ENCODE measurements at places on chromosomes 6 and 20.

DNA sequence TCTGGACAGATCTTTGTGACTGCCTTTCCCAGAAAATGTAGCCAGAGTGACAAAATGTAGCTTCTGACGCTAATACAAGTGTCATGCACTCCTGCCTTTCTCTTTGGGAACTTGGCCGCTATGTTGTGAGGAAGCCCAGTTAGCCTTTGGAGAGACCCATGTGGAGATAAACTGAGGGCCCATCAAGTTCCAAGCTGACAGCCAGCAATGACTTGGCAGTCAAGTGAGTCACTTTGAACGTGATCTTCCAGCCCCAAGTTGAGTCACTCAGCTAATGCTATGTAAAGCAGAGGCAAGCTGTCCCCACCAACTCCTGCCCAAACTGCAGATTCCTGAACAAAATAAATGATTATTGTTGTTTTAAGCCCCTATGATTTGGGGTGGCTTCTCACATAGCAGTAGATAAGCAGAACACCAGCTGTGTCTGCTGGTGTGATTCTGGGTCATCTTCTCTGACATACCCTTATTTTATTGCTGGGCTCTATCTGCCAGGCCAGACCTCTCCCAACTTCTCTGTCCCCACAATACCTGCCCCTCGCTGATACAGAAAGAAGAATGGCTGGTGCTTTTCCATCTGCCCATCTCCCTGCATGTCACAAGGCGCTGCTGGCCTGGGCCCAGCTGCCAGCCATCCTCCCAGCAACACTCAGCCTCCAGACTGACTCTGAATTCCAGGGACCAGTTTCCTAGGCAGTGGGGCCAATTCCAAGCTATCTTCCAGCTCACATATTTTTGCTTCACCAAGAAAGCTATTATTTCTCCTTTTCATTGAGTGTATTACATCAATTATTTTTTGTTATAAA lies 274.8 kb downstream of the LRFN2 start:
- DNase-seq: no peak

DNA sequence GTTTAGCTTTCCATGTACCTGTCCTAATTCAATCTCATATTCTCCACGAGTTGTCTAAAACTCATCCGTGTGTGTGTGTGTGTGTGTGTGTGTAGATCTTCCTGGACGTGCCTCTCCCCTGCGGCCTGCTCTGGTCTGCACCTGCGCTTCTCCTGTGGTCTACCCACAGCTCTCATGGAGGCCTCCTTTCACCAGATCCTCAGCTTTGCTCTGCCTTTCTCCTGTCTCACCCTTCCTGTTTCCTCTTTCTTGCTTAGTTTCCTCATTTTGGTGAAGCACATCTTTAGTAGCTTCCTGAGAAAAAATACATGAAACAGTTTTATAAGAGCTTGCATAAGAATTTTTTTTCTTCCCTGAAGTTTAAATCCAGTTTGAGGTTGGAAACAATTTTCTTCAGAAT lies 18.1 kb downstream of the SLX4IP start:
- DNase-seq: no peak

DNA sequence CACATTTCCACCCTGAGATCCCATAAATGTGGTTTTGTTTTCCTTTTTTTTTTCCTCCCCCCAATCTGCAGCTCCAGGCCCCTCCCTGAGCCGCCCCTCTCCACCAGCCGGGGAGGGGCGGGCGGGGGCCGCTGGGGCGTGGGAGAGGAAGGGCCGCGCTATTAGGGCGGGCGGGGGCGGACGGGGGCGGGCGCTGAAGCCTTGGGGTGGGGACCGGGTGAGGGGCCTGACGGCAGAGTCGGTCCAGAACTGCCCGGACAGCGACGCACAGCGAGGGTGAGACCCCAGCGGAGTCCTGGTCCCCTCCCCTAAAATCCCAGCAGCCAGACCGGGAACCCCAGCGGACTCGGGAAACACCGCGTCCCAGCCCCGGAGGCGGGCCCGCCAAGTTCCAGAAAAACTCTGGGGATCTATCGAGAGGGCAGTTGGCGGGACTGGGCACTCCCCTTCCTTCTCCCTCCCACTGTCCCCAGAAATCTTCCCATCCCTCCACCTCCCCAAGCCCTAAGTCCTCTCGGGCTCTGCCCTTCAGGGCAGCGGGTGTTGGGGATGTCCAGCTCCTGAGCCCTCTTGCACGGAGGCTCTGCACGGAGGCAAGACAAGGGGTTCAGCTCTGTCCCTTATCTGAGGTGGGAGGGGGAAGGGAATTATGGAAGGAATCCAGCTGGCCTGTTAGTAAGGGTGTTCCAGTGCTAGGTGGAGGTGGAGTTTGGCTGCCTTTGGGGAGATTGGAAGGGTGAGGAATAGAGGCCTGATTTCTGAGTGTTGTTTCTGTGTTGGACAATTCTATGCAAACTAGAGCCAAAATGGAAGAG lies at the start of gene PRICKLE4:
PRICKLE4 (plus strand) TSS at position 232 of the 815 bp plus-strand sequence. CDS start 2,692 bp downstream, outside the sequence.
- peak; percentile 34 for DNase-seq

GRCh38 chr20:57025261-57025660 lies 241.2 kb downstream of the BMP7 start:
- DNase-seq: no peak

GRCh38 chr6:121436274-121436857 lies 920 bp downstream of the GJA1 start:
- no peak for DNase-seq

DNA sequence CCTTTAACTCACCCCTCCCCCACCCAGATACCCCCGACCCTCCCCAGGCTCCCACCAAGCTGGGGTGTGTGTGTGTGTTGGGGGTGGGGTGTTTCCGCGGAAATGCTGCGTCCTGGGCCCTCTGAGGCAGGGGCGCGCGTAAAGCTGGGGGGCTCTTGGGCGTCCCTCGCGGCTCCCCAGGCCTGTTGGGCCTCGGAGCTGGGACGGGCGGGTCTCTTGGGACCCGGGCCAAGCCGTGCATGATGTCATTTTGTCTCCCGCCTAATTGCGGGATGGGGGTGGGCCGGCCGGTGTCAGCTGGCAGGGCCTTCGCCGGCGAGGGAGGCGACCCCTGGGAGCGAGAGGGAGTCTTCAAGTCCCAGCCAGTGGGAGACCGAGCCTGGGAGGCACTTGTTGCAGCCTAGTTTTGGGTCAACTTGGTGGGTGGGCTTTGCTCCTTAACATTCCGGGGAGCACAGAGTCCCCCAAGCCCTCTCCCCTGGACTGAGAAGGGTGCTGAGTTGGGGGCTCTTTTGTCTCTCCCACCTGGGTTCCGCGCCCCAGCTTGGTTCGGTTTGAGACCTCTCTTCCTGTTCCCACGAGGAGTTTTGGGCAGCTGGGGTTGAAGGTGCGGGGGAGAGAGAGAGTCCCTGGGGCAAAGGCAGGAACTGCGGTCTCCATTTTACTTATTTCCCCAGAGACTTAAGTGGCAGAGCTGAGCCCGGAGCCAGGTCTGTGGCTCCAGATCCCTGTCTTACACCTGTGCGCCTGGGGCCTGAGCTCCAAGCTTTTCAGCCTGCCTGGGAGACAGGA lies 623 bp downstream of the MYBL2 start:
- no peak for DNase-seq

DNA sequence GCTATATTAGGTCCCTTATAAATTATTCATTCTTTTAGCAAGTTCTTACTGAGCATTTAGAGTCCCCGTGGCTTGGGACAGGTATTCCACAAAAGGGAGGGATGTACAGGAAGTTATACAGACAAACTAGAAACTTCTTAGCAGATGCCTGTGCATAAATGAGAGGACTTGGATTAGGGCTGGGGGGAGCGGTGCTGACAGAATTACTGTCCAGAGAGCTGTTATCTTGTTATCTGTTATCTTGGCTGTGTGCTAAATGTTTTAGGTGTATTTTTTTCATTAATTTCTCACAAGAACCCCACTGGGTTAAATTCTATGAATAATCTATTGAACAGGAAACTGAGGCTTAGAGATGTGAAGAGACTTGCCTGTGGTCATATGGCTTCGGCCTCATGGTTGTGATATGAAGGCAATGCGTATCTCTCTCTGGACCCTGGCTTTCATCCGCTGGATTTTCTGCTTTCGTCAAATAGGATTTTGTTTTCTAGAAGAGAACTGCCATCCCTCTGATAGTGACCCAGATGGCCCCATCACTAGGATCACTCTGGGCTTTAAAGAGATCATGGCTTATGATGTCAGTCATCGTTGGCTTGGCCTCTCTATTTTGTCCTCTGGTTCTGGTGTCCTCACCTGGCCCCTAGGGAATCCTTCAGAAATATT lies 32.3 kb upstream of the RREB1 start:
- DNase-seq: no peak

GRCh38 chr20:51715163-51715855 lies 52.9 kb downstream of the ATP9A start:
- peak; percentile 11 for DNase-seq

DNA sequence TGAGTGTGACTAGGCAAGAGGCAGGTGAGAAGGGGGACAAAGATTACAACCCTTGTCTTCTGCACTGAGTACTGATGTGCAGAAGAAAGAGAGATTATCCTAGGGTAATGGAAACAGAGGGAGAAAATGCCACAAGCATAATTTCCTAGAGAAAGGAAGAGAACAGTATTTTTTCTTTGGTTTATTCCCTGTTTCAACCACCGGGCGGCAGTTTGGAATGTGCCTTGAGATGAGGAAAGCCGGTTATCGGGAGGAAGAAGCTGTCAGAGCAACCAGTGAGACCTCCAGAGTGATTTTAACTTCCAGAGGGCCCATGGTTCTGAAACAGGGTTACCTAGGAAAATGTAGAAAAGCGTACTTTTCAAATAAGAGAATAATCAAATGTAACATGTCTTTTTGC lies 121.4 kb downstream of the REV3L start:
- DNase-seq: peak; percentile 70

DNA sequence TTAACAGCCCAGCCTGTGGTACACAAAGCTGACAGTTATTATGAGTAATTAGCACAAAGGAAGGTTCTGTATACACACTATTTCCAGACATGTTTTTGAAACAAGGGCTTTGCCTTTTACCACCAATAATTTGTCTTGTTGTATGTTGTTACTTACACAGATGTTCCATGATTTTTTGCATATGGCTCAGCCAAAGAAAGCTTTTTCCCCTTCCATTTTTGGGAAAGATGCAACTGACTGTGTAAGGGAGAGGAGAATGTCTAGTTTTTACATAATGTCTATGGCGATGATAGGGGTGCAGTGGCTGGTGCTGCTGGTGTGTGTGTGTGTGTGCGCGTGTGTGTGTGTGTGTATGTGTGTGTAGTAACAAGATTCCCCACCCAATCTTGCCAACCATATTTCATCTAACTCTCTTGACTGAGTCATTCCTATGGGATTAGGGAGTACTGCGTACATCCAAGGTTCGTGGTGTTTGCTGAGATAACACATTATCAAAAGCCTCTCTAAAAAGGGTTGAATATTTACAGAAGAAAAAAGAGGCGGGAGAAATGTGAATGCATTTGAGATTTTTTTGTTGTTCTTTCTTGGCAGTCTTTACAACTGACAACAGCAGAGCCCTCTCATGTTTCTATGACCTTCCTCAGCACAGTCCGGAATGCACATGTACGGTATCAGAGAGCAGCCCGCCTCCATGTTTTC lies 192.2 kb downstream of the GMPR start:
- DNase-seq: peak; percentile 18

DNA sequence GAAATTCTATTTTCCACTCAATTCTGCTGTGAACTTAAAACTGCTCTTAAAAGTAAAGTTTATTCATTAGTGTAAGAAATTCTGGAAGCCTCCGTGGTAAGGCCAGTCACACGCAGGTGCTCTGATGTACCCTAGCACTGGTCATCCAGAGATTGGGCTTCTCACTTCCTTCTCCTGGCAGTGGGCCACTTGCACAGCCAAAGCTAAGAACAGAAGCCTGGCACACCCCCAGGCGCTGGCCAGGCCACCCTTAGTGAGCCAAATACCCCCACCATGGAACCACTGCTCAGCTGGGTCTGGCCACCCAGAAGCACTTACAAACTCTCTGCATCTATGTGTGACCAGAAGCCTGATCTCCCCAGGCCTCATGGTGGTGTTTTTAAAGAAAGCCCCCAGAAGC lies 35.3 kb upstream of the ARFGEF2 start:
- DNase-seq: no peak

All from choroid plexus epithelial cell (primary cell).